Stimulated activated CD4-positive, alpha-beta T cell treated with anti-CD3 and anti-CD28 coated beads, Interleukin-15, amount 100 ng/mL, for 24 hours (primary cell): ENCODE measurements at places on chromosomes 3 and 15.

GRCh38 chr3:129956936-129957335, 17.6 kb upstream of the TRH start:
- DNase-seq: no peak

- DNase-seq: no peak
Measured at GRCh38 chr3:46512191-46512749, 14.5 kb downstream of the RTP3 start.

DNA sequence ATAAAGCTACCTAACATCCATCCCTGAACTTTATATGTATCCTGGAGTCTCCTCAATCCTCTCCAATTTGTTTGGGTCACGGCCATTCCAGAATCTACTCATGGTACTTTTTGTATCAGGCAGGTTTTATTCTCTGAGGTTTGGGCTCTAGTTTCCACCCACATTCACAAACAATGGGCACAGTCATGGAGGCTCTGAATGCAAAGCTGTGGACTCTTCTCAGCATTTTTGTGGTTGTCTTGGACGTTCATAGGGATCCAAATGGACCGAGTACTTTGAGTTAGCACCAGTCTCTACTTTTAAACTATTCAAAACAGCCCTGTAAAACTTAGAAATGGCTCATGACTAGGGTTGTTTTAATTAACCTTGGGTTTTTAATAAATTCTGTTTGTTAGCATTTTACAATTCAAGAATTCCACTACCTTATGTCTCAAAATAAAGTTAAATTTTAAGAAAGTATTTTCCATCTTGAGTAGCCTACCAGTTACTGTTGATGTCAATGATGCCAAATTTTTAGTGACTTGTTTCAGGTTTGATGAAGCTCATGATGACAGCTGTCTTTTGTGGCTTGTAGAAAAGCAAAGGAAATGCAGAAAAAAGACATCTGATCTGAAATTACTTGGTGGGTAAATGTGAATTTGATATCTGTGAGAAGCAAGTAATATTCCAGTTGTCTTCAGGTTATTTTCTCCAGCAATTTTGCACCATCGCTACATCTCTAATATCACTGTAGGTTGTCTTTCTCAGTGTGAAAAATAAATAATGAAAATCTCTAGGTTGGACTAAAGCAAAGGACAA, 275.7 kb upstream of the THBS1 start:
- DNase-seq: no peak

- no peak for DNase-seq
Measured at GRCh38 chr15:91891788-91892345, 38.4 kb downstream of the SLCO3A1 start.

DNA sequence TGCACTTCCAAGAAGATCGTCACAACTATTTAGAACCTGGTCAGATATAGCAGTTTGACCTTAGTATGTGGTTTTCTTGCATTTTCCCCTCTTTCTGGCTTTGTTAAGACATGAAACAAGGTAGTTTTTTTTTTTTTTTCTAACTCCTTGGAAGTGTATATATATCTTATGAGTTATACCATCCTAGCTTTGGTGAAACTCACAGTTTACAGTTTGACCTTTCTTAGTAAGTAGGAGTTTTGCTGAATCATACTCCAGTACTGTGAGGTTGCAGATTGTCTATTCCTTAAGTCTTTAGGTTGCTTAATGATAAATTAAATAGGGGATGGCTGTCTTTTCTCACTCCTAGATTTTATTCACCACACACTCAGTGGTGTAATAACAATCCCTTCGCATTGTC, 325.0 kb downstream of the RBMS3 start:
- no peak for DNase-seq

GRCh38 chr3:14125193-14126016, 553 bp downstream of the TMEM43 start:
- peak; percentile 78 for DNase-seq

GRCh38 chr3:132399054-132399929, 18.0 kb upstream of the DNAJC13 start:
- DNase-seq: peak; percentile 32

- peak; percentile 37 for DNase-seq
Measured at GRCh38 chr15:42010434-42010833, 10.4 kb downstream of the PLA2G4E start.

DNA sequence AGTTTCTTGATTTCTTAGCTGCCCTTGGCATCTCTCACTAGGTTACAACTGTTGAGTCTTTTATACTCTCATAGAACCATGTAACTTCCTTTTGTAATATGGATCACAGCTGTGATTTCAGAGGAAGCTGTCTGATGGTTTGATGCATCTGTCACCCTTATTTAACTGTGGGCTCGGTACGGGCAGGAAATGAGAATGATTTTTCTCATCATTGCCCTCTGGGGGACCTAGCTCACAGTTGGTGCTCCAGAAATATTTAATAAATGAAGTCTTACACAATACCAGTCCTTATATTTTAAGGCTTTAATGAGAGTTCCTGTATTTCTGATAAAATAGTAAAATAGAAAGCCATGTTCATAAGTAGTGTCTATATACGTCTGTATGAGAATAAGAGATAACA, 151.2 kb downstream of the EBLN2 start:
- DNase-seq: no peak

GRCh38 chr3:176848431-176849214, 348.7 kb downstream of the TBL1XR1 start:
- DNase-seq: no peak

DNA sequence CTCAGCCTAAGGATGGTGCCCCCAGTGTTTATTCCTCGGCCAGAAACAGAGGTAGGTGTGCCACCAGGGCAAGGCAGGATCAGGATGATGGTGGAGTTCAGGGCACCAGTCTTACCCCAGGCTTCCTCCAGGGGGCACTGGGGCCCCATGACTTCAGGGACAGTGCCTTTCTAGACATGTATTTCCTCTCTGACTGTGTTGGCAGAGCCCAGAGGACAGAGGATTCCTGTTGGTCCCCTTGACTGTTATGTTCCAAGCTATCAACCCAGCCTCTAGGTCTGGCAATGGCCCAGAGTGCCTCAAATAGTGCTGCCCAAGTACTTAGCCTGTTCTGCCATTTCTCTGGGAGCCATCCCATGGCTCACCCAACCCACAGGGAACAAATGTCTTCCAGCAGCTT, 2.8 kb downstream of the HEMK1 start:
- peak; percentile 88 for DNase-seq

- no peak for DNase-seq
Measured at GRCh38 chr3:141305436-141305835, 62.9 kb upstream of the ZBTB38 start.

GRCh38 chr3:79521221-79521848, 246.5 kb downstream of the ROBO1 start:
- no peak for DNase-seq

DNA sequence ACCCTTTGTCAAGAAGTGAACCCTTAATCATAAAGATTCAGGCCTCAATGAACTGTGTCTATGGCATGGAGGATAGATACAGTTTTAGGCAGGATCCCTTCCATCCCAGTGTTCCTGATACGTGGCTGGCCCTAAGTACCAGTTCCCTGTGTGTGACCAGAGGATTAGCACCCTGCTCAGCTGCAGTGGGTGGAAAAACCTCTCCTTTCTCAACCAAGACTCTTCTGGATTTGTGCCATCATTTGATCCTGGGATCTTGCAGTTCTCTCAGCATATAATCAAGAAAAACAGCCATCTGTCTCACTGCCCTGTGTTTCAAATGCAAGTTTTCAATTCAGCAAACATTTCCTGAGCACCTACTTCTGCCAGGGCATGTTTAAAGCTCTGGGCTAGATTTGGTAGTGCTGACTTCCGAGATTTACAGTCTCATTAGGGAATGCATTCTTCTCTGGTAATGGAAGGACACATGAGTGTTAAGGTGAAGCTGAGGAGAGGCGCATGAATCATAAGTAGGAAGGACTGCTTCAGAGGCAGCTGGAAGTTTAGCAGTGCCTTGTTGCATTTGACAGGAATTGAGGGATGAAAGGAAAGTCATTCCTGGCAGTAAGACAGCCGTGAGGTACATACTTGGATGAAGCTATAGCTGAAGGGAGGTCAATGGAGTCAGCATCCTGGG, 388.3 kb downstream of the MFSD1 start:
- DNase-seq: no peak

DNA sequence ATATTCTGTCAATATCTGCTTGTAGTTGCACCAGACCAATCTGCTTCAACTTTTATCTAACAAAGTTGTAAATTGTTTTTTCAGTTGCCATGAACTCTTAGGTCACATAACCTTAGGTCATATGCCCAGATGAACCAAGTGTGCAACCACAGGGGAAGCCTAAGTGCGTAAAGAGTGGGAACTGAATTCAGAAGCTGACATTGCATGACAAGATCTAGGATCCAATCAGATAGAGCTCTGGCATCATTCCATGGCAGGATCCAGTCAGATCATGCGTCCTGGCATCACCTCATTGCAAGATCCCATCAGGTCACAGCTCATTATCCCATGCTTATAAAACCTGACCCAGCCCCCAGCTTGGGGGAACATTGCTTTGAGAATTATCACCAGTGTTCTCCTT, 18.9 kb upstream of the IFT57 start:
- no peak for DNase-seq

DNA sequence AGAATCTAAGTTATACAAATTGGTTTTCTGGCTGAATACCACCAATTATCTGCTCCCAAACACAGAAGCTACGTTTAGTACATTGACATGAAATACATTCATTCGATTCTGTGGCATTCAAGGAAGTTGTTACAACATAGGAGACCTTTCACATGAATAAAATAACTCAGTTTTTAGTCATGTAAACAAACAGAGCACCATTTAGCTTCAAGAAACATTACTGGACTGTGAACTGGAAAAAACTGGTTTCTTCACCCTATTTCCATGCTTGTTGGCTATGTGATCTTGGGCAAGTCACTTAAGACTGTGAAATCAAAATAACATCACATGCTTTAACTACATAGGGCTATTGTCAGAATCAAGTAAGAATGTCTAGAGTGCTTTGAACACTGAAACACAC, 46.2 kb downstream of the NRG4 start:
- no peak for DNase-seq

DNA sequence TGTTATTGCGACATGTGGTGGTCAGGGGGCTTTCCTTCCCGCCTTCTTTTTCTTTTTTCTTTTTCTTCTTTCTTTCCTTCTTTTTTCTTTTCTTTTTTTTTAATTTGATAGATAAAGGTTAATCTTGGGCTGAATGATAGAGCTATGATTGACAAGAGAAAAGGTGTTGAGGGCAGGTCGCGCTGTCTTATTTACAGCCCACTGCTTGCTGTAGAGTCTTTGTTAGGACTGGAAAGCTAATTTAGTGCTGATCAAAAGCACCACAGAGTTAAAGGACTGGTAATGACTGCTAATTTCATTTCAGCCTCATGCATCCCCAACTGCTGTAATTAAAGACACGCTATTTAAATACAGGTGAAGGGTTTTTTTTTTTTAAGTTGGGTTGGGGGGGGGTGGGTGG, 10.6 kb upstream of the SOX2 start:
- DNase-seq: no peak

GRCh38 chr3:188345223-188345622, 191.3 kb downstream of the LPP start:
- DNase-seq: no peak

- no peak for DNase-seq
Measured at GRCh38 chr3:27554706-27555105, 70.5 kb upstream of the SLC4A7 start.

DNA sequence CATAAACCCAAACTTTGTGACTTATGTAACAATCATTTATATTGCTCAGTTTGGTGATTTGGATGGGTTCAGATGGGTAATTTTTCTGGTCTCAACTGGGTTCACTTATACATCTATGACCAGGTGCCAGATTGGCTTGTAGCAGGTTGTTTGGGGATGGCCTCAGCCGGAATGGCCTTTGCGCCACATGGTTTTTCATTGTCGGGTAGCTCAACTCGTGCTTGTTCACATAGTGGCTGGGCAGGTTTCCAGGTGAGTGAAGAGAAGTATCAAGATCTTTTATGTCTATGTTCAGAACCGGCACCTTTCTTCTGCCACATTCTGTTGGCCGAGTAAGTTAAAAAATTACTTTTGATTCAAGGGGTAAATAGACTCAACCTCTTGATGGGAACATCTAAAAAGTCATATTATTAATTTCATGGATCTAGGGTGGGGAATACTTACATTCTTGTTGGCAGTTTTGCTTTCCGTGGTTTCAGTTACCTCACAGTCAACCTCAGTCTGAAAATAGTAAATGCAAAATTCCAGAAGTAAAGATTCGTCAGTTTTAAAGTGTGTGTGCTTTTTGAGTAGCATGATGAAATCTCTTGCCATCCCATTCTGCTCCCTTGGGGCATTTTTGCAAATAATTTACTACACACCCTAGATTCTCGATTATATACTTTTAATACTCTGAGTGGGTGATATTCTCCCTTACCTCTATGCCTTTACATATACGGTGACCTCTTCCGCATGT, 745.7 kb upstream of the CCDC54 start:
- no peak for DNase-seq

DNA sequence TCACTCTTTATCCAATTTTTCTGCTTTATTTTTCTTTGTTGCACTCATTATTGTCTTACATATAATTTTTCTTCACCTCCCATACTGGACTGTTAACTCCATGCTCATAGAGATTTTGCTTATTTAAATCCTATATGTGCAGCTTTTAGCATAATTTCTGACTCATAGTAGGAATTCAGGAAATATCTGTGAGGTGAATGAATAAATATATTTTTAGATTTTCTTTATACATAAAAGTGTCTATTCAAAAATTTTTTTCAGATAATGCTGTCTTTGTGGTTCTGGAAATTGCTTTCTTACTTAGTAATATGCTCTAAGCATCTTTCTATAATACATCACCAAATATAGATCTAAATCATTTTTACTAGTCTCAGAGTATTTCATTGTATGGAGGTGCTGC, 191.8 kb upstream of the SUCLG2 start:
- no peak for DNase-seq

- DNase-seq: no peak
Measured at GRCh38 chr15:57720867-57721266, 14.4 kb downstream of the POLR2M start.

DNA sequence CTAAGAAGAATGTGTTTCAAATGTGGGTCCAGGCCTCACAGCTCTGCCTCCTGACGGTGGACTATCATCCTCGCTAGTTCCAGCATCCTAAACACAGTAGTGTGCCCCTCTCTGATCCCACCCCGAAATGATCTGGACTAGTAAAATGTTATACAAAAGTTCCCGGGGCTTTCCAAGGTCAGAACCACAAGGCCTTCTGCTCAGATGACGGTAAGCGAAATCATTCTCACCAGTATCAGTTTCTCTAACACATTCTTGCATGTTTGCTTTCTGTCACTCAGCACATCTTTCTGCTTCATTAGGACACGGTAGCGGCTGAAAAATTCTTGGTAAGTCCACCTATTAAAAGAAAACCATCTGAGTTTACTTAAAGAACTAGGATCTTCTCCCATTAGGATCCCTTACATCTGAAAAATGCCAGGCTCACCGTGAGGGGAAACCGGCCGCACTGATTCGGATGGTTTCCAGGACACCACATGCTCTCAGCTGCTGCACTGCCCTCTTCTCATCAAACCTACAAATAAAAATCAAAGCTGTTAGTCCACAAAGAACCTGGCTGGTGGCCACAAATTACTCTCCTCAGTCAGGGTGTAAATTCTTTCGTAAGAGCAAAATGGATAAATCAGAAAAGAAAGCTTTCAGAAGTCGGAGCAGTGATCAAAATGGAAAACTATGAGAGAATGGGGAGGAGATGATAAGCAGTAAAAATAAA, 83.9 kb upstream of the MYO5C start:
- no peak for DNase-seq
